ENCODE measurements at places on chromosomes 12 and 14.

DNA sequence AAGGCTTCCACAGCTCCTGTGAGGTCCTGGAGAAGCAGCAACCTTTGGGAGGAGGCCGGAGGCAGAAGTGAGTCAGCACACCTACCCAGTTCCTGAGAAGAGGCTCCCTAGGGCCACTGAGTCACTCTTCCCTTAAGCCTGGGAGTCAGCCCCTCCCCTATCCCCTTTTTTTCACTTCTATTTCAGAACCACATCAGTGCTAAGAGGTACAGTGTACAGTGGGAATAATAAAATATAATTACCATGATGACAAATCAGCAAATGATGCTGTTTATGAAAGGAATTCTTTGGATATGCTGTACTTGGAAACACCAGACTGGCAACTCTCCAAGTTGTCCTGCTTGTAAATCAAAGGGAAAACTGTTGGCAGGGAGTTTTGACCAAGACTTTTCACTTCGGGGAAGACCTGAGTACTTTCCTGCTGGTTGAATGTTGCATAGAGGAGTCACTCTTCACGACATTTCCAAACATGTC lies 7.8 kb upstream of the TBPL2 start:
- DNase-seq, result no peak

DNA sequence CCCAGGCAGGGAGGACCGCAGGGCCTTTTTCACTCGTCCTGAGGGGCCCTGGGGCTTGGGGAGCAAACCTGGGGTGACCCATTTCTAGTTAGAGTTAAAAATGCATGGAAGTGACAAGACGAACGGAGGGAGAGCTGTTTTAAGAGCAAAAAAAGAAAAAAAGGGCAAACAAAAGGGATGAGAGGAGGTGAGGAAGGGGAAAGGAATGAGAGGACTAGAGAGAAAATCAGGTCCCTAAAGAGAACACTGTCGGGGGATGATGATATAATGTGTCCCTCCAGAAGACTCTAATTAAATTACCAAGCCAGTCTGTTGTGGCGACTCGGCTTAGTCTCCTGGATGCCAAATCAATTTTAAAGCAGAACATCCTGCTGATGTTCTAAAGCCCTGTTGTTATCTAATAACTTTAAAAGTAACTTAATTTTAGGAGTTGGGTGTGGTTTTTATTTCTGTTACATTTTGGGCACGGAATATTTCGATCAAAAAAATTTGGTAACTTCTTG lies 1.1 kb downstream of the ANO6 start:
- no peak for DNase-seq

DNA sequence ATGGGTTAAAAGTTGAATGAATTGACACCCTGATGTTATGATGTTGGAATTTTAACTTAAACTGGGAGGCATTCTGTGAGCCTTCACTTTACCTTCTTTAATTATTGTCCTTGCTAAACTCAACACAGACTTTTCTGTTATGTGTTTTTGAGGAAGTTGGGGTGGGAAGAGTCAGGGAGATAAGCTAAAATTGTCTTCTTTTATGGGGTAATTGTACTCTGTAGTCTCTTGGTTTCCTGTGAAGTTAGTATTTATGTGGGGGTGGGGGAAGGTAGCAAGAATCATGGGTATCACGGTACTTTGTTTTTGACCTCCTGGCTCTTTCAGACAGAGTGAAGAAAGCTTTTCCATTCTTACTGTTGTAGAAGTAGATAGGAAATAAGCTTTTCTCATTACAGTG lies 32.9 kb downstream of the RAB21 start:
- DNase-seq, result no peak

- DNase-seq, result no peak
These were observed 92.9 kb downstream of the ATP23 start for GRCh38 chr12:58034311-58034710.

- DNase-seq, result no peak
These were observed 46.6 kb downstream of the TESPA1 start for GRCh38 chr12:54937929-54938328.

Data from GM18507 (cell line).